Skeletal muscle cell (primary cell): ENCODE measurements at places on chromosomes 12 and 14.

DNA sequence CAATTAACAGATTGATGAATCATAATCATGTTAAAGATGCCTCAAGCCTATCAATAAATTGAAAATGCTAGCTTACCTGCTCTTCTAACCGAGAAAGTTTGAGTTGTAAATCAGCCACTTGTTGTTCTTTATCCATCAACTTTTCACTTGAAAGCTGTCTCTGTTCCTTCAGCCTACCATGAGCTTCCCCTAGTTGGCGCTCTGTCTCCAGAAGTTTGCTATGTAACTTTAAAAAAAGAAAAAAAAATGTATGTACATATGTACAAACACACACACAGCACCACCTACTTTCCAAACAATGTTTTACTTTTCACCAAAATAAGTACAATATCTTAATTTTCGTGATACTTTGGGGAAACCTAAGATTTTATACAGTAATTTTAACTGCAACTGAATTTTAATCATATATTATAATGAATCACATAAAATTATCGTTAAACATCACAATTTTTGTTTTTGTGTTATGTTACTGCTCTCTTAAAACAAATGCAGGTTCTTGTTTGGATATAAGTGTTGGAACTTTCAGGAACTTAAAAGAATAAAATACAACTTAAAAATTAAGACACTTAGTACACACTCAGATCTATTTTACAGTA, 101.2 kb downstream of the EEA1 start:
- DNase-seq, result peak; percentile 5

GRCh38 chr12:66065150-66065549, 65.4 kb downstream of the LLPH start:
- no peak for DNase-seq

- DNase-seq, result no peak
These were observed 33.5 kb downstream of the CYP46A1 start for GRCh38 chr14:99717682-99718013.

DNA sequence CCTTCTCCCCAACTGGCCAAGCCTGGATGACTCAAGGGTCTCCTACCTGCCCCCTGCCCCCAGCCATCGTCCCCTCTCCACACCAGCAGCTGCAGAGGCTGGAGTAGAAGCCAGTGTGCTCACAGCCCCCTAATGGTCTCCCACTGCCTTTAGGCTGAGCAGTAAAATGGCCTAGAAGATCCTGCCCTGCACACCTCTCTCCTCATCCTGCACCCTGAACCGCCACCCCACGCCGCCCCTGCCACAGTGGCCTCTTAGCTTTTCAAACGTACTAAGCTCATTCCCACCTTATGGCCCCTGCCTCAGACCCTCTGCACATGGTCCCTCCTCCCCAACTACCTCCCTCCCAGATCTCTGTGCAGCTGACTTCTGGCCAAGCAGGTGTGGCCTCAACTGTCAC, 46.3 kb downstream of the RBM19 start:
- no peak for DNase-seq
